SIG-M5 (cell line): ENCODE measurements at places on chromosomes 12 and 14.

- DNase-seq: no peak
Measured at GRCh38 chr12:123743002-123743401, 19.1 kb upstream of the DNAH10 start.

- DNase-seq: no peak
Measured at GRCh38 chr12:6092784-6093722, 31.4 kb downstream of the VWF start.

DNA sequence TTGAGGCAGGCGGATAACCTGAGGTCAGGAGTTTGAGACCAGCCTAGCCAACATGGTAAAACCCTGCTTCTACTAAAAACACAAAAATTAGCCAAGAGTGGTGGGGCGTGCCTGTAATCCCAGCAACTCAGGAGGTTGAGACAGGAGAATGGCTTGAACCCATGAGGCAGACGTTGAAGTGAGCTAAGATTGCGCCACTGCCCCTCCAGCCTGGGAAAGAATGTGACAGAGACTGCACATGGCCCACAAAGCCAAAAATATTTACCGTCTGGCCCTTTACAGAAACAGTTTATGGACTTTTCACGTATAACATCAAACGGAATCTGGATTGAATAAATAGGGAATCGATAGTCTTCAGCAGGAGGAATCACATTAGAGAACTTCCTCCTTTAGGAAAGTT lies 3.5 kb downstream of the RSRC2 start:
- peak; percentile 23 for DNase-seq

DNA sequence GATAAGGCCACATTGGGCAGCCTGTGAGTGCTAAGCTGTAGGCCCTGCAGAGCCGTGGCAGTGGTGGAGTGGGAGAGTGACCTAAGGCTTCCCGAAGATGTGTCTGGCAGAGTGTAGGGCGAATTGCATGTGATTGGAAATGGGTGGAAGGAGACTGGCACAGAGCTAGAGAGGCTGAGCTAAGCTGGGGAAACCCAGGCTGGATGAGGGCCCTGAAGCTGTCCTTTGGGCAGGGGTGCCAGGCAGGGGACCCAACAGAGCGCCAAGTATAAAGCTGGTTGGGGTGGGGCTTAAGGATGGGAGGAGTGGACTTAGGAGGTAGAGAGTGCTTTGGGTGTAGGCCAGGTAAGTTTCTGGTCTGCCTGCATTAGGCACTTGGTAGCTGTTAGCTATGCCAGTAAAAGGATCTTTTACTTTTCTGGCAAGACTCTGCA lies 47.9 kb downstream of the WDR20 start:
- no peak for DNase-seq

DNA sequence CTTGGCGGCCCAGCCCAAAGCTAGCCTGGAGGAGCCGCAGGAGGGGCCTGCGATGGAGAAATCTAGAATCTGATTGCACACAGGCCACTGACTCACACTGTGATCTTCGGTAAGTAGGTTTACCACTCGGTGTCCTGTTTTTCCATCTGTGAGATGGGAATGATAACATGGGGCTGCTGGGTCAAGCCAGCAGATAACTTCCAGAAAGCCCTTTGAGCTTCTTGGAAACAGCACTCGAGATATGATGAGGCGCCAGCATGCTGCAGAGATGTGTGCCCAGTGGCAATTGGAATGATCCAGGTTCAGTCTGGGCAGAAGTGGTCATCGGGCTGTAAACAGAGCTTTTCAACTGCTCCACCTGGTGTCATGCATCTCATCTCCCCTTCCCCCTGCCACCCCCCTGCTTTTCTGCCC lies 771.3 kb upstream of the TBX3 start:
- no peak for DNase-seq

DNA sequence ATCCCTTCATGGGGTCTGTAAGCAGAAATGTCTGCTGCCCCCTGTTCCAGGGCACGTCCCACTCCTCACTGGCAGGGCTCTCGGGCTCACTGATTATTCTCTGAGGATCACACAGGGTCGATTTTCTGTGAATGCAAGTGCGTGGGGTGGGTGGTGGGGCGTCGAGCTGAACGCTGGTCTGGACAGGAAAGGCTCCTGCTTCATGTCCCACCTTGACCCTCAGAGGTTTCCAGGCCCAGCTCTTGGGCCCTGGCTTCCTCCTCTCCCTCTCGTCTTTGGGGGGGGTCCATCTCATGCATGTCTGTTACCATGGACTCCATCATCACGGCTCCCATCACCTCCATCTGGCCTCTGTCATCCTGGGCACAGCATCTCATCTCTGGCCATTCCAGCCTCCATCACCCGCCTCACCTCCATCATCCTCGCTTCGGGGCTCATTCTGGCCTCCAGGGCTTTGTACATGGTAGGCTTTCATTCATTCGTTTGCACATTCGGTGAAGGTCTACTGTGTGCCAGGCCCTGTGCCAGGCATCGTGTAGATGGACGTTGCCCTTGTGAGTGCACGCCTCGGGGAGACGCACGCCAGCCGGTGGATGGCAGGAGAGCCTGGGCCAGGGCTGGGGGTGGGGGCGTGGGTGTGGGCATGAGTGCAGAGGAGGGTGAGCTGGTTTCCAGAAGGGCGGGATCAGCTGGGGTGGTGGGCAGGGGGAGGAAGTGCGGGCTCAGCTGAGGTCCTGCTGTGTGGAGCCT lies 34.7 kb downstream of the RTL1 start:
- no peak for DNase-seq
